Stomach (tissue), 19 donors: ENCODE measurements at places on chromosomes 3 and 15. TPM values are rescaled to one million over a fixed set of nuclear protein-coding genes. Genes with fewer than 3 reads are reported as not detected.

DNA sequence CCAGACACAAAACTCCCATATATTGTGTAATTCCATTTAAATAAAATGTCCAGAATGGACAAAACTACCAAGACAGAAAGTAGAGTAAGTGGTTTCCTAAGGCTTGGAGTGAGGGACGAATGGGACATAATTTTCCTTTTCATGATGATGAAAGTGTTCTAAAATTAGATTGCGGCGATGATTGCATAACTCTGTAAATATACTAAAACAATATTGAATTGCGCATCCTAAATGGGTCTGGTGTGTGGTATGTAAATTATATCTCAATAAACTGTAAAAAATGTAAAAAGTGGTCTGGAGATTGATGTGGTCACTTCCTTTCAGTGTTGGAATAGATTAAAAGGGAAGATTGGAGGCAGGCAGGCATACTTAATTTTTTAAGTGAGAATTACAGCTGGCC lies 105.9 kb upstream of the KCNAB1 start:
- H3K4me3 ChIP-seq = no peak overlapping the region
- H3K4me1 ChIP-seq = no peaks in the 10 kb centered on the region
- no peak overlapping the region for H3K27ac ChIP-seq
- no peak for DNase-seq
- H3K27me3 ChIP-seq = no peaks in the 10 kb centered on the region
- no peaks in the 10 kb centered on the region for H3K36me3 ChIP-seq

- H3K27ac ChIP-seq = no peak overlapping the region
- no peak overlapping the region for H3K4me3 ChIP-seq
- no peaks in the 10 kb centered on the region for H3K36me3 ChIP-seq
Measured at GRCh38 chr3:5788496-5788895, 601.0 kb downstream of the EDEM1 start.

- H3K27ac ChIP-seq = no peak overlapping the region
- H3K27me3 ChIP-seq = no peaks in the 10 kb centered on the region
- H3K36me3 ChIP-seq = no peaks in the 10 kb centered on the region
- H3K4me3 ChIP-seq = no peak overlapping the region
- no peak for DNase-seq
Measured at GRCh38 chr3:169448501-169448900, 215.0 kb downstream of the MECOM start.

DNA sequence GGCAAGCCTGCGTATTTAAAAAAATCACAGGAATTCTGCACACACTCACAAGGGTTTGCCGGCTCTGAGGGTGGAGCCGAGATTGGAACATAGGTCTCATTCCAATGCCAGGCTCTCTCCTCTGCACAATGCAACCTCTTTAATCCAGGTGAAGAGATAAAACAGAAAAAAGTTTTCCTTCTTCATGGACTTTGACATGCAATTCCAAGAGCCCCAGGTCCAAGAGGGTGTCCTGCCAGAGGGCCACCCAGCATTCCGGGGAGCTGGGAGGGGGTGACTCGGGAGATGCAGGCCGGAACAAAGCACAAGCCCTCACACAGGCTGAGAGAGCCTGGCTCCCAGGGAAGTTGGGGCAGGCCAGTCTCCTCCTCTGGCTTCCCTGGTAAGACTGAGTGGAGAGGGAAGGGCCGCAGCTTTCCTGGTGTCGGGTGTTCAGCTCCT lies 6.7 kb upstream of the SLC12A8 start:
- no peak overlapping the region for H3K4me3 ChIP-seq
- peak overlapping the region; percentile 10 for H3K27ac ChIP-seq
- peaks cover 3% of the 10 kb centered on the region for H3K4me1 ChIP-seq
- DNase-seq = no peak

- no peaks in the 10 kb centered on the region for H3K4me1 ChIP-seq
- H3K36me3 ChIP-seq = no peaks in the 10 kb centered on the region
- no peak for DNase-seq
- H3K4me3 ChIP-seq = no peak overlapping the region
- no peaks in the 10 kb centered on the region for H3K27me3 ChIP-seq
Measured at GRCh38 chr3:69976021-69976420, 23.5 kb upstream of the SAMMSON start.

Gene MASP1
- 1.6 TPM for total RNA-seq

Gene GOLGA8N
- 17.8 TPM for total RNA-seq

Gene TERC
- total RNA-seq = 369 TPM
